ENCODE measurements at places on chromosomes 12 and 14.

DNA sequence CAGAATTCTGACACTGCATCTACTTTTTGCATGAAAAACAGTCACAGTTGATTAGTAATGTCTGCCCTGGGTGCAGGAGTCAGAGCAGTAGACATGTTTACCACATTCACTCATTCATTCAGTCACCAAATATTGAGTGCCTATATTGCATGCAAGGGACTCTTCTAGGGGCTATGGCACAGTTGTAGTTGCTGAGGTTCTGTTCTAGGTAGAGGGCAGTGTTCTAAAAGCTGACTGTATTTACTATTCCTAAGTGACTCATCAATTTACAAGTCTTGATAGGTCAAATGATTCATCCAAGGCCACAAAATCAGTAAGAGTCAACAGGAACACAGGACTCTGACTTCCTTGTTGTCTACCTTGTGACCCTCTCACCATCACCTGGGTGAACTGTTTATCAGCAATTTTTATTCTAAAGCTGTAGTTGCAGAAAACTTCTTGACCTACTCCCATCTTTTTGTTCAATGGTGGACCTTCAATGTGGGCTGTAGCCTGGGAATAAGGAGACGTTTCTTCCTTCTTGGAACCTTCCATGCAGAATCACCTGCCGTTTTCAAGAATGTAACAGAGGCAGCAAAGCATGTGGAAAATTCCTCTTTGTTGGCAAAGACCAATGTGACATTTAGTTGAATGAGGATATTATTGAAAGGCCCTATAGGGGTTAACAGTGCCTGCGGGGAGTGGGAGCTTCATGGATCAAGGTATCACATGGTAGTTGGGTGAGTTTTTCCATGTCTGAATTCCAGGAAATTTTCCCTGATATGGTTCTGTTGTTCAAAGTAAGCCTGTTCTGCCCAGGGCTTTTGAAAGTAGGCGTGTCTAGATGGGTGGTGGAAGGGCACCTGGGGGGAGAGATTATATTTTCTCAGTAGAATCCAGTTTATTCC is 223.2 kb downstream of the KTN1 start:
- no peak for DNase-seq

DNA sequence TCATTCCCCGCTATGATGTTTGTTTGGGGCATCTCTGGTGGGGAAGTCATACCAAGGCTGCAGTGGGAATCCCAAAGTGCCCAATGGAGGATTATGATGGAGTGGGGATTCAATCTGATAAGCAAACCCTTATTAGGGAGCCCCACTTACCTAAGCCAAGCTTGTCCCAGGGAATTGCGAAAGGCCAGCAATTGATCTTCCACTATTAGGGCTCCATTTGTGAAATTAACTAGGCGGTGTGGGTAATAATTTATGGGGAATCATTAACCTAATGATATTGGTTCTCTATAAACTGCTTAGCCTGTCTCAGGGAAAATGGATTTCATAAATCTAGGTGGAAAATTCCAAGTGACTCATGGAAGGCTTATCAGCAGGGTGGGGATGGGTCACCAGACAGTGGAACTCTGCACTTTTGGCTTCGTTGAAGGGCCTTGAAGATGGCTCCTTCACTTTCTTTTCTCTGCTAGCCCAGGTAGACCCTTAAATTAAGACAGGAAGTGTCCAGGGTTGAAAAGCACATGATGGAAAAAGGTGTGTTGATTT is 113.0 kb upstream of the WSCD2 start:
- DNase-seq = no peak

- no peak for DNase-seq
Measured at GRCh38 chr12:130661486-130662255, 54.4 kb downstream of the RIMBP2 start.

DNA sequence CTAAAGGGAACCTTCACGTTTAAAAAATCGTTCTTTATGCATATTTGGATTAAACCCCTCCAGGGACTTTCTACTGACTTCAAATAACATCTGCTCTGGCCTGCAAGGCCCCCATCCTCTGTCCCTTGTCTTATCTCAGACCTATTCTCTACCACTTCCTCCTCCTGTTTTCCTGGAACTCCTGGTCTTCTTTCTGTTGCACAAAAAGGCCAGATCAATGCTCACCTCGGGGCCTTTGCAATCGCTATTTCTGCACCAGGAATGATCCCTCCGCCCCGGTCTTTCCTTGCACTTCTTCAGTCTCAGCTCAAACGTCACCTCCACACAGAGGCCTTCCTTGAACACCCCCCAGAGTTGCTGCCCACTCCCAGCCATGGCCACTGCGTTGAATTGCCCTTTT is 57.6 kb upstream of the BEGAIN start:
- no peak for DNase-seq

DNA sequence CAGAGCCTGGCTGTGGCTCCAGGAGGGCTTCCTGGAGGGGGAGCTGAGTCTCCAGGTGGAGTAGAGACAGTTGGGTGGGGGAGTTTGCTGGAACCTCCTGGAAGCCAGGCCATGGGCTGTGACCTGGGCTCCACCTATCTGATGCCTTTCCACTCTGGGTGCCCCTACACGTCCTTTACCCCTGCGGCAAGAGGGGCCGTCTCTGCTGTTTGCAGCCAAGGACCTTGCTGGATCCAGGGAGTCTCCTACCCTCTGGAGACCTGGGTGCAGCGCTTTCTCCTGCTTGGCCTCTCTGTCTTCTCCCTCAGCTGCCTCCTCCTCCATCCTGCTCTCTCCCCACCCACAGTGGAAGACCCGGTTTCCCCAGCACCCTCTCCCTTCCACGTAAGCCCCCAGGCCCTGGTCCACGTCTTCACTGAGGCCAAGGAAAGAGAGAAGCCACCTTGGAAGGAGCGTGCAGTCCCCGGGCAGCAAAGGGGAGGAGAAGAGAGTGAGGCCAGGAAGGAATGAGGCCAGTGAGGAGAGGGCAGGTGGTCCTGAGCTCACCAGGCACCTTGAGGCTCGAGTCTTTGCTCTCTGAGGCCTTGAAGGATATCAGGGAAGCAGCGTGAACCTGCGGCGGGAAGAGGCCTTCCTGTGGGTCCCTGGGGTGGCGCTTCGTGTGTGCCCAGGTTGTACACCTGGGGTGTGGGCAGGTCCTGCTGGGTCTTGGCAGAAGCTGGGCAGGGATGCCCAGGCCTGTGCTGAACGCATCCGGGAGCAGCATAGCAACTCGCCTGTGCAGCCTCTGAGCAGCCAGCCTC is 294.3 kb upstream of the RTL1 start:
- DNase-seq = no peak

GRCh38 chr12:65156366-65156841 is 13.0 kb upstream of the LEMD3 start:
- no peak for DNase-seq

DNA sequence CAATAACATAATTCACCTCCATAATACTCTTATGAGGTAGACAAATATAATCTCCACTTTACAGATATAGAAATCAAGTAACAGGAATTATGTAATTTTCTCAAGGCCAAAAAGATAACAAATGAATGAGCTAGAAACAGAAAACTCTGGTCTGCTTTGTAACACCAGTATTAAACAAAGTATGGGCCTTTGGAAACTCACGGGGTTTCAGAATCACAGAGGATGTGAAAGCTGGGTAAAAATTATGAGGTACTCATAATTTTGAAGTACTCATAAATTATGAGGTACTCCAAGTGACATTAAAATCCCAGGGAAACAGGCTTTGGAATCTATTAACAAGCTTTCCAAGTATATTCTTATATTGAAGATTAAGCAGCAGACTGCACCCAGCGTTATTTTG is 140.2 kb downstream of the MED13L start:
- no peak for DNase-seq

- DNase-seq = no peak
Measured at GRCh38 chr12:56081393-56082347, 1.7 kb downstream of the ERBB3 start.

DNA sequence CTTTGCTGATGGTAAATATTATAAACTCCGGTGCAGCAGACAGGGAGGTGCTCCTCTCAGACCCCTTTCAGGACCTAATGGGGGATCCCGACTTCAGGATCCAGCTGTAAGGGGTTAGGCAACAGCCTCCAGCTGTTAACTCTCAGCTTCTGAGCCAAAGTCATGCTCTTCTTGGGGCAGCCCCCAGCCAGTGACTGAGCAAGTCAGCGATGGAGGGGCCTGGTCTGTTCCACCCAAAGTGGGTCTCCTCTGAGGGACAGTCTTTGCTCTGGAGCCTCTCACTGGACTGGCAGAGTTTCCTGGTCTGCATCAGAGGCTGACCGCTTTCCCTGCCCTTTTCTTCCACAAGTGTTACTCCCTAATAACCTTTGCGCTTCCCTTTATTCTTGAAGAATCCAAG is 184.2 kb upstream of the DIO3 start:
- no peak for DNase-seq

GRCh38 chr12:9319842-9320173 is 111.6 kb upstream of the PZP start:
- DNase-seq = no peak

GRCh38 chr12:106090591-106091445 is 47.9 kb downstream of the NUAK1 start:
- DNase-seq = no peak

GRCh38 chr12:100789146-100789545 is 5.4 kb upstream of the ANO4 start:
- no peak for DNase-seq

DNA sequence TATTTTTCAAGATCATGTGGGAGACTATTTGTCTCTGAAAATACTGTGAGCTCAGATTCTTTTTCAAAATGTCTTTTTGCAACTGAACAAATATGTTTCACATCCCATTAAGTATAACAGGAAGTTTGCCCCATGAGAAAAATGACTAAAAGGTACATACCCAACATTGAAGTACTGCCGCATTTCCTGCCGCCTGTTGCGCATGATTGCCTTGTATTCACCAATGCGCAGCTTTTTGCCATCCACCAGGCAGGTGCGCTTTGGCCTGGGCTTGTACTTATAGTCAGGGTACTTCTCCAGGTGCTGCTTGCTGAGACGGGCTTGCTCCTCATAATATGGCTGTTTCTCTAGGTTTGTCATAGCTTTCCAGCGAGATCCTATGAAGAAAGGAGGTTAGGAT is 413.2 kb downstream of the SOX5 start:
- no peak for DNase-seq

Data from stimulated activated CD4-positive, alpha-beta T cell treated with anti-CD3 and anti-CD28 coated beads, Interleukin-4, amount 100 ng/mL, for 4 hours (primary cell).